ENCODE measurements at places on chromosomes 11 and 22.

DNA sequence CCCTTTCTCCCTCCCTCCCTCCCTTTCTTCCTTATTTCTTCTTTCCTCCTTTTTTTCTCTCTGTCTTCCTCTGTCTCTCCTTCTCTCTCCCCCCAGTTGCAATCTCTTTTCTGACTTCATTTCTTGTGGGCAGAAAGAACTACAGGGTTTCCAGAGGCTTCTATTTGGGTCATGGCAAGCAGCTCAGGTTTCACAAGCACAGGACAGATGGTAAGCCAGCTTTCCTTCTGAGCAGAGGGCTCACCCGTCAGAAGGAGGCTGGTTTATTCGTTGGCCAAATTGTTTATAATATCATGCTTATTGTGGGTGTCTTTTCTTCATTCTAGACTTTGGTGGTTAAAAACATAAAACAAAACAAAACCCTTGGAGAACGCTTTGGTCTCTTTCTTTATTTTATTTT lies 58.9 kb upstream of the CLMP start:
- DNase-seq, result no peak

DNA sequence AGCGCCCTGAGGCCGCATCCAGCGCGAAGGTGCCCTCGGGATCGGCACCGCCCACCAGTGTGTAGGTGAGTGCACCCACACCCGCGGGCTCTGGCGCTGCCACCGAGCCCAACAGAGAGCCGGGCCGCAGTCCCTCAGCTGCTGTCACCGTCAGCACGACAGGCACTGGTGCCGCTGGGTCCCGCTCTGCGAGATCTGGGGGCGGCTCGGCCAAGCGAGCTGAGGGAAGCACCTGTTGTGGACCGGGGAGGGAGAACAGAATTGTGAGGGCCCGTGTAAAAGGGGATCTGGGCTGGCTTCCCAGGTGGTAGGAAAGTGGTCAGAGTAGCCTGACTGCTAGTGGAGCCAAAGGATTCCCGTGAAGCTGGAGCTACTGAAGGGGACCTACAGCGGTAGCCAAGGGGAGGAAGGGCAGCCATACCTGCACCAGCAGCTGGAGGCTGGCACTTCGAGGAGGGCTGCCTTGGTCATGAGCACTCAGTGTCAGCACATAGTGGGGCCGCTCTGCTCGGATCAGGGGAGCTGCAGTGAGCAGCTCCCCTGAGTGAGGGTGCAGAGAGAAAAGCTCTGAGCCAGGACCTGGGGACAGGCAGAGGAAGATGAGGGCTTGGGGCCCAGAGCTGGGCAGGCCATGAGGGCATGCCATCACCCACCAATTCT lies 11.5 kb upstream of the TPP1 start:
- no peak for DNase-seq

DNA sequence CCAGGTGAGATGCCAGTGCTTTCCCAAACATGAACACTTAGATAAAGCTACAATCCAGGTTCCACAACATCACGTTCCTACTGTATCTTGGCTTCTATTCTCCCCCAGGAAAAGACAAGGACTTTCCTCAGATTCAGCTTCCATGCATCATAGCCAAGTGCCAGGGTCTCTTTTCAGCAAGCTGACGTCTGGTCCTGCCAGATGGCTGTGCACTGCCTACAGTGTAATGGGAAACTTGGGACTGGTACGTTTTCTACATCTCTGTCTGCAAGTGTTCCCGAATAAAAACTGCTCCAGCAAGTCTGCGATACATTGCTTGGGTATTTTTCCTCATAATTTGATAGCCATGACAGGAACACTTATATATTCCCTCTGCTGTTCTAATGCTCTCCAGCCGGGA lies 412.5 kb downstream of the FAM181B start:
- no peak for DNase-seq

GRCh38 chr11:46914363-46914762 lies 4.0 kb downstream of the LRP4 start:
- no peak for DNase-seq

DNA sequence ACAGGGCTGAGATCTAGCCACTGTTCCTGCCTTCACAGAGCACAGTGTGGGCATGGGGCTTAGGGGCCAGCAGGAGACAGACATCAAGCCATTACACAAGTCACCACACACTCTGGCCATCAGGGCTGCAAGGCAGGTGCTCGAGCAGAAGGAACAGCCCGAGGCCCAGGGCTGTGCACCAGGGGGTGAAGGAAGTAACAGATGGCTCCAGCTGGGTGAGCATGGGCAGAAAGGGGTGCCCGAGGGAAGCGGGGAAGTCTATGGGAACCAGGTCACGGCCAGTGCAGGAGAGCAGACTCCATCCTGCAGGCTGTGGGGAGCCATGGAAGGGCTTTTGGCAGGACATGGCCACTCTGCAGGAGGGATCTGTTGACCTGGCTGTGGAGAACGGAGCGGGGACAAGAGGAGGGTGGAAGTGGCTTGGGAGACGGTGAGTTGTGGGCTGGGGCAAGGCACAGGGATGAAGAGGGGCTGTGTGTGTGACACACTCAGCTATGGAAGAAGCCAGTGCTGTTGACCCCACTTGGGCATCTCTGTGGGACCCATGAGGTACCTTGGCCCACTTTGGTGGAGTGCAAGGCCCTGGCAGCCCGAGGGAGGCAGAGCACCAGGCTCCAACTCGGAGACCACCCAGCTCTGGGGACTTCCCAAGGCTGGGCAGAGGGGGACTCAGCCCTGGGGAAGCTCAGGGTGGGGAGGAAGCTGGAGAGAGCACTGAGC lies 3.6 kb downstream of the C11orf68 start:
- no peak for DNase-seq

GRCh38 chr11:58856806-58857205 lies 12.3 kb upstream of the GLYATL2 start:
- DNase-seq, result no peak

DNA sequence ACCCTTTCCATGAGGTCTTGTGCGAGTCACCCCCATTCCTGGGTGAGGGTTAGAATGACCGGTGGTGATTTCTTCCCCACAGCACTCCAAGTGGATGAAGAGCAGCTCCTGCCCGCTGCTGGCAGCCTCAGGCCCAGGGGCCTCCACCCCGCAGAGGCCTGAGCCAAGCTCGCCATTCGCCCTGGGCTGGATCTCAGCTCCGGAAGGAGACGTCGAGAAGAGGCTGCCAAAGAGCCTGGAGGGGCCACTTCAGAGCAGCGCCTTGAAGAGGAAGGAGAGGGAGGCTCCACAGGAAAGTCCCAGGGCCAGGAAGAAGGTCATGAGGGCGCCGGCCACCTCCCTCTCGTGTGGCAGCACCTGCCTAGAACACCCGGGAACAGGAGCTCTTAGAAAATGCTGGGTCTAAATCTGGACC lies 8.4 kb downstream of the SLC29A2 start:
- no peak for DNase-seq

DNA sequence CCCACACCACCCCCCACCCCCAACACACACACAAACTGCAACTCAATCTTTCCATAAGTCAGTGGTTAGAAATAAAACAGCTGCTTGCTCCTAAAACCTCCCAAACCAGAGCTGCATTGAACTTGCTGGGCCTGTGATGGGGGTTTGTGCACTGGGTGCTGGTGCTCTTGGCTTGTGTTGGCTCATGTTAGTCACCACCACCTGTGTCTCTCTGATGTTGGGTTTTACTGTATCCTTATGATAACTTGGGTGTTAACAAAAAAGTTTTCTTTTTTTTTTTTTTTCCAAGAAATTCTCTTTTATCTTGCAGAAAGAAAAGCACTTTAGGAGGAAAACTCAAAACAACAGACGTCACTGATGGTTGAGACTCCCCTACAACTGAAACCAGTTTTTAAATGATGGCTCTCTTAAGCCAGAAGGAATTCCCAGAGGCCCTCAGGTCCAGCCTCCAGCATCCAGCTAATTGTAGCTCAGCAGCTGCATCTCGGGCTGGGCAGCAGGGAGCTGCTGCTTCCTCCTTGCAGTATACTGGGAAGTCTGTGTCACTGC lies 79.9 kb upstream of the DRD2 start:
- DNase-seq, result no peak

DNA sequence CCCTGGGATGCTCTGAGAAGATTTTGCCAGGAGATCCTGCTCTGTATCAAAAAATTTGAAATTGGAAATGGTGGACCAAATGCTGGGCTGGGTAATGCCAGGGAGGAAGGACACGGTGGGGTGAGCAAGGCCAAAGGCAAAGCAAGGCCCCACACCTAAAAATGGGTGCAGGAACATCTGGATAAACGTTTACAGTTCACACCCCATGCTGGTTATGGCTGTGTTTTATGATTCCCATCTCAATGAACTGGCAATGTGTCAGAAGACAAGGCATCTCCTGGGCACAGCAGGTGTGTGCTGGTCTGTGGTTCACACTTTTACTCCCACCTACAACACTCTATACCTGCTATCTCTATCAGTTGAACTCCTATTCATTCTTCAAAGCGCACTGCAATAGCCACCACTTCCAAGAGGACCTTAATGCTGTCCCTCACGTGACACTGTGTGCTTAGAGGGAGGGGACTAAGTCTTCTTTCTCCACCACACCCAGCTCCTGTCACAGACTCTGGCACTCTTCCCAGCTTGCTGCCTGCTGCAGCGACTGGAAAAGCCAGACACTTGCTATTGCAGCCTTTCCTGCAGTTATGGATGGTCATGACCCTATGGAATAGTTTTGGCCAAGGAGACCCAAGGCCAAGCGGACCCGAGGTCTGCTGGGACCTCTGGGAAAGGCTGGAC lies 277.5 kb downstream of the CTTN start:
- no peak for DNase-seq

- no peak for DNase-seq
These were observed 33.8 kb downstream of the TECTA start for GRCh38 chr11:121134741-121135312.

DNA sequence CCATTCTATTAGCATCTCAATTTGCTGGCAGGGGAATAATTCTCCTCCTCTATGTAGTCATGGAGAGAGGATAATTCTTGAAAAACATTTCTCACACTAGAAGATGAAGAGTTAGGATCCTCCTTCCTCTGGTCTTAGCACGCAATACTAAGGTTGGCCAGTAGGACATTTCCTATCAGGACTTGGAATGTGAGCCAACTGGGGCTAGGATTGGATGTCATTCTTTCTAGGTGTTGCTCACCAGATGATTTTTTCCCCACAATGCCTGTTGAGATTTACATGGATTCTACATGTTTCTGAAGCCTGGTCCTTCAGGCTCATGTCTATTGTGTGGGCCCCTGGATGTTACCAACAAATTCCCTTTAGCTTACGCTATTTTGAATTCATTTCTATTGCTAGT lies 28.0 kb downstream of the SLN start:
- DNase-seq, result no peak

DNA sequence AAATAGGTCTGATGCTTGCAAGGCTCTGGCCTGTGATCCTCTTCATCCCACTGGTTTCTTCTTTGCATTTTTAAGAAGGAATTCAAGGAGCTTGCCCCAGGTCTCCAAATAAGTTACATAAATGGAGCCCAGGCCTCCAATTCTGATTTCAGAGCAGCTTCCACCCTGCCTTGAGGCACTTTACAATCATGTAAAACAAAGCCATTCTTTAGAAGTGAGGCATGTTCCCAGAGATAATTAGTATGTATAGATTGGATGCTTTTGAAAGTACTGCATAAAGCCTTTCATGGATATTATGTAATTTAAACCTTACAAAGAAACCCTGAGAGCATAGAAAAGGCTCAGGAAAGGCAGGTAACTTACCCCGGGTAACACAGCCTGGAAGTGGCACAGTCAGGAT lies 466.5 kb downstream of the MIAT start:
- no peak for DNase-seq

- no peak for DNase-seq
These were observed 22.7 kb downstream of the CELSR1 start for GRCh38 chr22:46514592-46515207.

GRCh38 chr11:29256580-29256979 lies 760.2 kb downstream of the KCNA4 start:
- DNase-seq, result no peak

DNA sequence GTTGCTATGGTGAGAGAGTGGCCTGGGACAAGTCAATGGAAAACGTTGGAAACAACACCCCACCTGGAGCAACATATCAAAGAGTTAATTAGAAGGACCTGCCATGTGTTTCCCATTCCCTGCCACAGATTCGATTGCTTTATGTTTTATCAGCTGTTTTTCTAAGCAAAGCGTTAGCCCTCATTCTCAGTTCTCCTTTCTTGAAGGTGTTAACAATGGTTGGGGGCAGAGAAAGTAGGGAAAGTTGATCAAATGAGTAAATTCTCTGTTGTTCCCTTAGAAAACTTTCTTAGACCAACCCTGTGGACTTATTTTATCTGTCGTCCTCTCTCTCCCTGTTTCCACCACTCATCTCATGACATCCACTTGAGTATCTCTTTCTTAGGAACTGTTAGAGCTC lies 102.5 kb downstream of the ADAMTS15 start:
- DNase-seq, result no peak

GRCh38 chr11:43693069-43693468 lies 12.5 kb downstream of the HSD17B12 start:
- no peak for DNase-seq

GRCh38 chr11:110362971-110363509 lies 66.6 kb upstream of the RDX start:
- no peak for DNase-seq

- DNase-seq, result no peak
These were observed 119.4 kb downstream of the BLID start for GRCh38 chr11:121996574-121996973.

GRCh38 chr22:49031746-49032330 lies 795.8 kb downstream of the BRD1 start:
- no peak for DNase-seq

- DNase-seq, result no peak
These were observed 846.2 kb upstream of the API5 start for GRCh38 chr11:42465623-42466022.

DNA sequence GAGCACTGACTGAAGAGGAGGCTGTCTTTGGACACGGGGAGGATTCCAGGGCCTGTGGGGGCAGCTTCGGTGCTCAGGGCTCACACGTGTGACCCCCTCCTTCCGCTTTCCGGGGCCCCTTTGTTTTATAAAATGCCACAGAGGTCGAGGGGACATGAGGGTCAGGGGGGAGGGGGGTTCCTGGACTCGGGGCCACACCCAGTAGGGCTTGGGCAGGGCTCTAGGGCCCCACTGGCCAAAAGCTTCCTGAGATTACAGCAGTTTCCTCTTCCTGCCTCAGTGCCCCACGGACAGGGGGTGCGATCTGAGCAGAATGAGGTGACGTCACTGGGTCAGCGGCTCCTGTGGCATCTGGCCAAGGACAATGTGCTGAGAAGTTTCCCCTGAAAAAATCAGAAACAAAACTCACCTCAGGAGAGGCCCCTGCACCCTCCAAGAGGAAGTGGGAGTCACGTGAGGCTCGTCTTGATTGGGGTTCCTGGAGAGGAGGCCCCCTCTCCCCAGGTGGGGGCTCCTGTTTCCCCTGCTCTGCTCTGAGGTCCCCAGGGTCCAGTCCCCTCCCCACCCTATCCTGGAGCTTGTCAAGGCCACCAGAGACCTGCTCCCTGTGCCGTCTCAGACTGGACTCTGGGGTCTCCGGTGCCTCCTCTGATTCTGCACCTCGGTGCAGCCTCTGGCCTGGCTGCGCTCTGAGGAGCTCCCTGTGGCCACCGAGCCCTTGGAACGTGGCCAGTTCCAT lies 6.4 kb upstream of the IFITM3 start:
- DNase-seq, result no peak

All from activated naive CD4-positive, alpha-beta T cell (primary cell).